ENCODE measurements at places on chromosomes 5 and 9.

DNA sequence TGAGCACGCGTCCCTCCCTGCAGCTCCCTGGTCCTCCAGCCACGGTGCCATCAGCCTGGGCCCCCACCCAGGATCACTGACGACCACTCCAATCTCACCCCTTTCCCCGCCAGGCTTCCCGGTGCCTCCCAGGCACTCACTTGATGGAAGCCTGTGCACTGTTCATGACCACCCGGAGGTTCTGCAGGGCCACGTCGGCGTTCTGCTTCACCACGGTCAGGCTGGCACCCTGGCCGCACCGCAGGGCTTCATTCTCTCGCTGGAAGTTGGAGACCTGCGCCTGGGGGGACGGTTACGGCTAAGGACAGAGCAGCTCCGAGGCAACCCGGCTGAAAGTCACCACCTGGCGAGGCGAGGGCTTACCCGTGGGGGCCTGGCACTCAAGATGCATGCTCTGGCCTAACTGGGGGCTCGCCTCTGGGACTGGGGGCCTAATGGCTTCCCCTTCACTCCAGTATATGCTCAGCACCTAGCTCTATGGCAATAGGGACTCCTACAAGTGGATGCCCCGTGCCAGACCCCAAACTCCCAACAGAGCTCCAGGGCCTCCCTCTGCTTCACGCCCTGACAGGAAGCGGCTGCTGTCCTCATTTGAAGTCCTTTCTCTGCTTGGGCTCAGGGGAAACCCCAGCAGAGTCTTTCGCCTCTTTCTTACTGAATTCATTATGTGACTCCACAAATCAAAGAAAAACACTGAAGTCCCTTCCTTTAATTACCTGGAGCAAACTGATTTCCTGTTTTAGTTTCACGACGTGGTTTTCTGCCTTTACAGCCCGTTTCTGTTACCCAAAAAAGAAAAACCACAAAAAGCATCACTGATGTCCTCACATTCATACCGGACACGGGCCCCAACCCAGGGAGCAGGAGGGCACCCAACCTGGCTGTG lies 4.2 kb upstream of the SNAPC4 start:
- DNase-seq, result no peak

GRCh38 chr5:157311595-157311994 lies 45.7 kb downstream of the CYFIP2 start:
- no peak for DNase-seq

DNA sequence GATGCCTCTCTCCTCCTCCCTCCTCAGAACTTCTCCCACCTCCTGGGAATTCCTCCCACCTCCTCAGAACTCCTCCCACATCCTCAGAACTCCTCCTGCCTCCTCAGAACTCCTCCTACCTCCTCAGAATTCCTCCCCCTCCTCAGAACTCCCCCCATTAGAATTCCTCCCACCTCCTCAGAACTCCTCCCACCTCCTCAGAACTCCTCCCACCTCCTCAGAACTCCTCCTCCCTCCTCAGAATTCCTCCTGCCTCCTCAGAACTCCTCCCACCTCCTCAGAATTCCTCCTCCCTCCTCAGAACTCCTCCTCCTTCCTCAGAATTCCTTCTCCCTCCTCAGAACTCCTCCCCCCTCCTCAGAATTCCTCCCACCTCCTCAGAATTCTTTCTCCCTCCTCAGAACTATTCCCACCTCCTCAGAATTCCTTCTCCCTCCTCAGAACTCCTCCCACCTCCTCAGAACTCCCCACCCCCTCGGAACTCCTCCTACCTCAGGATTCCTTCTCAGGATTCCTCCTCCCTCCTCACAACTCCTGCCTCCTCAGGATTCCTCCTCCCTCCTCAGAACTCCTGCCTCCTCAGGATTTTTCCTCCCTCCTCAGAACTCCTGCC lies 23.9 kb downstream of the SLC46A2 start:
- no peak for DNase-seq

GRCh38 chr5:154646745-154647113 lies 108.4 kb upstream of the LARP1 start:
- DNase-seq, result no peak

- DNase-seq, result no peak
Observed at GRCh38 chr5:170560938-170561337, 57.1 kb downstream of the KCNIP1 start.
